Vagina (tissue), 2 donors: ENCODE measurements at places on chromosomes 7 and 10.

DNA sequence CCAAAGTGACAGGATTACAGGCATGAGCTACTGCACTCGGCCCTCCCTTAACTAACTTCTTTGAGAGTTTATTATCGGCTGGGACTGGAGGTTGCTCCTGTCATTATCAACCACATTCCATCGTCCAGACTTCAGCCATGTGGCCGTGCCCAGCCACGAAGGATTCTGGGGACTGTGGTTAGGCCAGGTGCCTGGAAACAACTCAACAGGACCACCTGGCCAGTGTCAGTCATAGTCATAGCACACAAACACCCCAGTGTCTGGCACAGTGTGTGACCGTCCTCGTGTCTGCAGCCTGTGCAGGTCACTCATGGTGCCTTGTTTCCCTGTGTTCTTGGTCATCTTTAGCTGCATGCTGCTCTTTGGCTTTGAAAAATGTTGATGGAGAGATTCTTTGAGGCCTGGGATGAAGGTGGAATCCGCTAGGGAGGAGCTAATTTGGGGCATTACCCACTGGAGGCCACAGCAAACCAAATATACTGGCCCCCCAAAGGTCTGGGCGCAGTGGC, 12.7 kb upstream of the AMZ1 start:
- DNase-seq = no peak

- DNase-seq = no peak
Observed at GRCh38 chr7:22781230-22781711, 41.4 kb downstream of the TOMM7 start.

DNA sequence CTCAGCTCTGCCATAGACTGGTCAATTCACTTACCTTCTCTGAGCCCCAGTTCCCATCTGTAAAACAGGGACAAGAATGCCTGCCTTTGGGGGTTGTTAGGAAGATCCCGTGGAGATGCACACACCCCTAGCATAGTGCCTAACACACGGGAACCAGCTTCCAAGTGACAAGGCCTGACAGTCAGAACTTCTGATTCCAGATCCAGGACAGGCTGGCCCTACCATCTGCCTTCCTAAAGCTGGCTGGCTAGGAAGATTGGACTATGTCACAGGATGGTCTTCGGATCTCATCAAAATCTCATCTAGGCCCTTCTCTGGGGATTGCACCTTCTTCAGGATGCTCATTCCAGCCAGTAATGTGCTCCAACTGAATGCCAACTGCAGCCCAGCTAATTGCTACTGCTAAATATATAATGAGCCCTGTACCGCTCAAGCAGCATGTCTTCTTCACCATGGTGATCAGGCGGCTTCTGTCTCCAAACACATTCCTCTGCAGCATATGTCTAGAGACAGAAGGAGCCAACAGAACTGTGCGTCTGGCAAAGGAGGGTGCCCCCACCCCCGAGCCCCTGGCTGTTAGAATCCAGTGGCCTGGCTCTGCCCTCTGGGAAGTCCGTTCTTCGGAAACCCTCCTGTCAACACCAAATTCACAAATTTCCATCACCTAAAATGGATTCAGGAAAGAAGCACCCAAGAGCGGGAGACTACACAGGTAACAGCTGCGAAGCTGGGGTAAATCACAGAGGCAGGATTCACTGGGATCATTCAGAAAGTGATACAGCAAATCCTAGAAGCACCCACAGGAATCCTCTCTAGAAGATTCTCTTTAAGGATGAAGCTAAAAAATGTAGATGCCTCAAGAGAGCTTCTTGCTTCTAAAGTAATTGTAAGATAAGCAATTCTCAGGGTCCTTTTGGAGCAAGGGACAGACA, 142.1 kb upstream of the EEPD1 start:
- DNase-seq = peak; percentile 58

- DNase-seq = no peak
Observed at GRCh38 chr7:148729984-148730733, 31.5 kb downstream of the CUL1 start.

- DNase-seq = no peak
Observed at GRCh38 chr10:11189582-11190376, 172.1 kb downstream of the CELF2 start.

- no peak for DNase-seq
Observed at GRCh38 chr10:3800586-3800985, 15.6 kb upstream of the KLF6 start.

- no peak for DNase-seq
Observed at GRCh38 chr10:124291001-124291701, 127.6 kb downstream of the OAT start.

- no peak for DNase-seq
Observed at GRCh38 chr7:115988401-115988800, 42.2 kb downstream of the TFEC start.

GRCh38 chr7:151682831-151683614, 163.3 kb upstream of the RHEB start:
- no peak for DNase-seq

DNA sequence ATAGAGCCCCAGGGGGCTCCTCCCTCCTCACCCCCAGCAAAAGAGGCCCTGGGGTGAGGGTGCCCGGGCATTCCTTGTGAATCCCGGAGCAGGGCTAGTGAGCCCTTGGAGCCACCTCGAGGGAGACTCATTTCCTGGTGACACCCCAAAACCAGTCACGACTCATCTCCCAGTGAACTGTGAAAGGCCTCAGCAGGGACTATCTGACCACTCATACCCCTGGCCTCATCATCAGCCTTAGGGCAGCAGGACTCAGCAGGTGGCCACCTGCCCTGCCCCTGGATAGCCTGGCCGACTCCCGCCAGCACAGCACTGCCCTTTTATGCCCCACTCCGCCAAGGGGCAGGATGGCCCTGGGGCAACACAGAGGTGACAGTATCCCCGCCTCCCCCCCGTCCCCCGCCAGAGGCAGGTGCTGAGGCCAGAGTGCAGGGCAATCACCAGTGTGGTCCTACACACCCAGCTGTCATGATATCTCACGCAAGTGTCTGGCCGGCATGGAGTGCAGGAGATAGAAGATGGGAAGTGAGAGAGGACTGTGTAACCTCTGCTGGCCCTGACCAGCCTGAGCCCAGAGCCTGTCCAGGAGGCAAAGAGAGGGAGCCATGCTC, 3.2 kb downstream of the SNCG start:
- no peak for DNase-seq

DNA sequence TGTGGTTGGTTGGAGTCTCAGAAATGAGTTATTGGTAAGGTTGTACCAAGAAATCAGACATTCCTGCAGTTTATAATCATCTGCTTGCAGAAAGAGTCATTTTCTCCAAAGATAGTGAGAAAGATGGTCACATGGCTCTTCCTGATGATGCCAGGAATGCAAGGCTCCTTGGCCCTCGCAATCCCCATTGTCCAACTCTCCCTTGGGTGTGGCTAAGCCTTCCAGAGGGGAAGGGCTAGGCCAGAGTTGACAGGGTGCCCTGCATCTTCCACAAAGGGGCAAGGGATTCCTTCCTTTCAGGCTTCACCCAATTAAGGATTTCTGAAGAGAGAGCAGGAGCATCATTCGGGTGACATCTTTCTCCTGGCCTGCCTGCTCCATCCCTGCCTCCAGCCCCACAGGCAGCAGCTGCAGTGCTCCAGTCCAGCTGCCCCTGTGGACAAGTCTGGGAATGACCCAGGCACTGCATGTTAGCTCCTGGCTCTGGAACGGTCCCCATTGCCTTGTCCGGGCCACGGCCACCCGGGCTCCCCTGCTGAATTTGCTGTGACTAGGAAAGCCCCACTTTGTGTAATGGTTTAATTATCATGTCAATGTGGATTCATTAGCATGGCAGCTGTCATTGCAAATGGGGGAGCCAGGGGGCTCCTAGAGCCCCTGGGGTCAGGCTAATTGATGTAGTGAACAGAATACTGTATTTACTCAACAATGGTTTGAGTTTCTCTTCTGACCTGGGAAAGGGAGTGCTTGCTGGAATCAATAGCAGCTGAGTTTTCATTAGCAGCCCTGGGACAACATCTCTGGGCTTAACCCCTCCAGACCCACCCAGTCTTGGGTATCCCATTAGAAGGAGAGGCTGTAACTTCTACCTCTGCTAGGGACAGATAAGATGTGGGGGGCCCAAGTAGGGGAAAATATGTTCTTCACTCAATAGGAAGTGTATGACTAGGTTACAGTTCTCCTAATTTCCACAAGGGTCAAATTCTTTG, 112.6 kb upstream of the TBX20 start:
- peak; percentile 77 for DNase-seq

DNA sequence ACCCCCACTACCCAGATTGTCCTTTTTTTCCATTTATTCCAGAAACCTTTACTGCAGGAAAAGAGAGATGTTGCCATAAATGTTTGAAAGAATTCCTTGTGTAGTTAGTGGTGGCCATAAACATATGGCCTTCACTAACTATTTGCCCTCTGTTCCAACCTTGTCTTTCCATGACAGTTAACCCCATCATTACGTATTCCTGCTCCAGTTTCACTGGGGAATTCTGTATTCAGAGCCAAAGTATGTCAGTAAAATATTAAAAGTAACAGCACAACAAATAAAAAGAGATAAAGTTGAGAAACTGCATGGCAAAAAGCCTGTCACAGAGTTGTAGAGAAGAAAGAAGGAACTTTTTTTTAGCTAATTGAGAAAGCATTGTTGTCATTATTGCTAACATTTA, 261.3 kb downstream of the BICC1 start:
- DNase-seq = no peak

GRCh38 chr7:151243045-151243349, 5.5 kb downstream of the SMARCD3 start:
- DNase-seq = no peak
